ENCODE measurements at places on chromosomes 12 and 14. TPM values are rescaled to one million over a fixed set of nuclear protein-coding genes. Genes with fewer than 3 reads are reported as not detected.

The C1RL gene
- total RNA-seq: 4.0 TPM

The DTD2 gene
- 25.3 TPM for total RNA-seq

- peaks cover 38% of the 10 kb centered on the region for H3K4me1 ChIP-seq
- peak overlapping the region; percentile 90 for H3K27ac ChIP-seq
- H3K36me3 ChIP-seq: peaks cover 5% of the 10 kb centered on the region
- peak; percentile 98 for DNase-seq
- no peaks in the 10 kb centered on the region for H3K27me3 ChIP-seq
- peak overlapping the region; percentile 29 for H3K4me3 ChIP-seq
Observed at GRCh38 chr12:132506328-132507160, 16.6 kb downstream of the FBRSL1 start.

DNA sequence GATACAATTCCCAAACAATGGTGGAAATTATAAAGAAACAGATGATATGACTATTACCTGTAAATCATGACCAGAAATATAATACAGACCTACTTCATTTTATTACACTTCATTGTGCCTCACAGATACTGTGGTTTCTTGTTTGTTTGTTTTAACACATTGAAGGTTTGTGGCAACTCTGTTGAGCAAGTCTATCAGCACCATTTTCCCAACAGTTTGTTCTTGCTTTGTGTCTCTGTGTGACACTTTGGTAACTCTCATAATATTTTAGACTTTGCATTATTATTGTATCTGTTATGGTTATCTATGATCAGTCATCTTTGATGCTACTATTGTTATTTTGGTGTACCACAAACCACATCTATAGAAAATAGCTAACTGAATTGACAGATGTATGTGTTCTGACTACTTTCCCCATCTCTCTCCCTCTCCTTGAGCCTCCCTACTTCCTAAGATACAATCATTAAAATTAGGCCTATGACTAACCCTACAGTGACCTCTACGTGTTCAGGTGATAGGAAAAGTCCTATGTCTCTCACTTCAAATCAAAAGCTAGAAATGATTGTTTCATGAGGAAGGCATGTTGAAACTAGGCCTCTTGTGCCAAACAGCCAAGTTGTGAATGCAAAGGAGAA lies 49.1 kb downstream of the FBXO33 start:
- H3K36me3 ChIP-seq: no peaks in the 10 kb centered on the region
- no peak for DNase-seq
- no peak overlapping the region for H3K4me3 ChIP-seq
- no peak overlapping the region for H3K27ac ChIP-seq
- no peaks in the 10 kb centered on the region for H3K27me3 ChIP-seq

DNA sequence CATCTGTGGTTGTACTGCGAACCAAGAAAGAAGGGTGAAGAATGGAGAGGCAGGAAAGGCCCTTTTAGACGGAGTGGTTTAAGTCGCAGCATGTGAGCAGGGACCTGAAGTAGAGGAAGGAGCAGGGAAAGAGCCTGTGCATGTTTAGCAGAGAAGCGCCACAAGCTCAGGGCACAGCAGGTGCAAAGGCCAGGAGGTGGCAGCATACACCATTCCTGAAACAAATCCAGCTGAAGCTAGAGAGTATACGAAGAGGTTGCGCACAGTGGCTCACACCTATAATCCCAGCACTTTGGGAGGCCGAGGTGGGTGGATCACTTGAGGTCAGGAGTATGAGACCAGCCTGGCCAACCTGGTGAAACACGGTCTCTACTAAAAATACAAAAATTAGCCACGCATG lies 49.9 kb downstream of the HELB start:
- H3K36me3 ChIP-seq: no peaks in the 10 kb centered on the region
- peak; percentile 34 for DNase-seq
- H3K27ac ChIP-seq: no peak overlapping the region
- peaks cover 3% of the 10 kb centered on the region for H3K4me1 ChIP-seq

DNA sequence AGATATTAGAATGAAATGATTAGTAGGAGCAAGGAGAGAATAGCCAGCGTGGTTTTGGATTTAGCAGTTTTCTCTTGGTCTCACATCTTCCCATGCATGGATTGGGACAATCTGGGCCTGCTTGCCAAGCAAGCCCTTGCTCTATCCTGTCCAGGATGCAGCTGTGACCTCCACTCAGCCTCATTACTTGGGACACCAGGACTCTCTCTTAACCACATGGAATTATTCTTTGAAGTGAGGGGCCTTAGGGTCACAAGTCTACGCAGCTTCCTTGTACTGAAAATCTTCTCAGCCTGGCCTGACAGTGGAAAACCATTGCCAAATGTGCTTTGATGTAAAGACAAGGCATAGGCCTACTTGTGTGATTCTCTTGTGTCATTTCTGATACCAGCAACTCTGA lies 28.0 kb upstream of the DCN start:
- no peak overlapping the region for H3K4me3 ChIP-seq
- no peaks in the 10 kb centered on the region for H3K27me3 ChIP-seq
- DNase-seq: no peak
- no peak overlapping the region for H3K27ac ChIP-seq
- H3K4me1 ChIP-seq: no peaks in the 10 kb centered on the region

DNA sequence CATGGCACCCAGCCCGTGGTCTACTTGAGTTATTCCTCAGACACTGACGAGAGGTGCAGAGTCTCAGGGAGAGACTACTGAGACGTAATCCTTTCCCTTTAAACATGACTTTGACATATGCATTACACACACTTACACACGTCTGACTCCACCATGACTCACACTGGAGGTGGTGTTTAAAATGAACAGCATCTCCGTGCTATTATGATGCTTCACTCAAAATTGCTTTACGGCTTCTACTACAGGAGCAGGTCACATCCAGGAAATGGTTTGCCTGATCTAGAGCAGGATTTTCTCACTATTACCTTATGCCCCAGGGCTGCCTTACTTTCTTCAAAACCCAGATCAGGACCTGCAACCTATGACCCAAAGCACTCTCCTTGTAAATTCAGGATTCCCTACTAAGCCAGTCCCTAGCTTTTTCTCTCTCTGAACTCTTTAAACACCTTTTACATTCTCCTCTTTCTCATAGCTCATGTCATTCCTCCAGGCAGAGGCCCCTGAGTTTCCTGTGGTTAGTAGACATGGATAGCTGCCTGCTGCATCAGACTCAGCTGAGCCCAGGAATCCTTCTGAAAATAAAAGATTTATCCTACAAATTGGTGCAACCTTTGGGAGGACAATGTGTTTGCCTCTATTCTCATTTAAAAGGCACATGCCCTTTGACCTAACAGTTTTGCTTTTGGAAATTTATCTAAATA lies 31.2 kb downstream of the TMCC3 start:
- H3K27me3 ChIP-seq: no peaks in the 10 kb centered on the region
- H3K36me3 ChIP-seq: no peaks in the 10 kb centered on the region
- H3K4me1 ChIP-seq: no peaks in the 10 kb centered on the region

DNA sequence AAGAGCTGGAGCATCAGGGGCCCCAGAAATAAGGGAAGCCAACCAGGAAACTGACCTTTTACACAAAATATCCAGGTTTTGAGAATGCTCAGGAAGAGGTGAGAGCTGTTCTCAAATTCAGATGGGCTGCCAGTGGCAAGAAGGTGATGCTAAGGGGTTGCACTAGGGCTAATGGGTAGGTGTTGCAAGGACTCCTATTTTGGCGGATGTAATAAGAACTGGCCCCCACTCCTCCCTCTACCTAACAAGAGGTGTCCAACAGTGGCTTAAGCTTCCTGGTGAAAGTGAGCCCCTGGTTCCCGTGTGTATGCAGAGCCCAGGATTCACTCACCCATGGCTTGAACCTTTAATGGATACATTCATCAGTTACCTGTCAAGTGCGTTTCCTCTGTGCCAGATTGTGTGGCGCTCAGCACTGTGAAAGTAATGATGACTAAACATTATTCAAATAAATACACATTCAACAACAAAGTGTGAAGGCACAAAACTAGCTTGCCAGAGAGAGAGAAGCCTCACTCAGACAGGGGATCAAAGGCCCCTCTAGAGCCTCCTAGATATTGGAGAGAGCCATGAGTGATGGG lies 705 bp upstream of the CHGA start:
- peaks cover 19% of the 10 kb centered on the region for H3K27me3 ChIP-seq
- DNase-seq: no peak
- H3K4me1 ChIP-seq: peaks cover 19% of the 10 kb centered on the region
- H3K36me3 ChIP-seq: no peaks in the 10 kb centered on the region

DNA sequence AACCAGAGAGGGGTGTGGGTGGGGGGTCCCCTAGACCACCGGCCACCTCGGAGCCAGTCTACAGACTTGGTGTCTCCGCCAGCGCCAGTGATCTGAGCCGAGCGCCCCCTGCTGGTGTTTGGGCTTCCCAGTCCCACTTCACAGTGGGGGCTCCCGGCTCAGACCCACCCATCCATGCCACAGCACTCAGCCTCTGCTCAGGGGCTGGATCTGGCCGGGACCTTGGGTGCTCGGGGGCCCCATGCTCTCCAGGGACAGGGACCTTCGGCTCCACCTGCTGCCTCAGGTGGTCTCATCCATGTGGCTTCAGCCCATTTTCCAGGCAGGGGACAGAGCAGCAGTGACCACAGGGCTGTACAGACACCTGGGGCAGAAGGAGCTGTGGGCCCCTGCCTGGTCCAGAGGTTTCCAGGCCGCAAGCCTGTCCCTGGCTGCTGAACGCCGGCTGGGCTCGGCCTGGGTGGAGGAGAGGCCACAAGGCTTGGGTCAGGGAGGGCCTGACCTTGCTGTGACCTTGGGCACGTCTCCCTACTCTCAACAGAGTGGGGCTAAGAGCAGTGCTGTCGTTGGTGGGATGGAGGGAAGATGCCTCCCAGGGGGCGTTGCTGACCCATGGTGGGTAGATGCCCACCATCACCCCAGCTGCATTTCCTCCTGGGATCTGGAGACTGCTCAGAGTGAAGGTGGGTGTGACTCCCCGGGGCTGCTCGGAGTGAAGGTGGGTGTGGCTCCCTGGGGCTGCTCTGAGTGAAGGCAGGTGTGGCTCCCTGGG lies 86.3 kb downstream of the KIF26A start:
- H3K4me1 ChIP-seq: peaks cover 53% of the 10 kb centered on the region
- peak overlapping the region; percentile 93 for H3K27ac ChIP-seq
- peak; percentile 88 for DNase-seq

DNA sequence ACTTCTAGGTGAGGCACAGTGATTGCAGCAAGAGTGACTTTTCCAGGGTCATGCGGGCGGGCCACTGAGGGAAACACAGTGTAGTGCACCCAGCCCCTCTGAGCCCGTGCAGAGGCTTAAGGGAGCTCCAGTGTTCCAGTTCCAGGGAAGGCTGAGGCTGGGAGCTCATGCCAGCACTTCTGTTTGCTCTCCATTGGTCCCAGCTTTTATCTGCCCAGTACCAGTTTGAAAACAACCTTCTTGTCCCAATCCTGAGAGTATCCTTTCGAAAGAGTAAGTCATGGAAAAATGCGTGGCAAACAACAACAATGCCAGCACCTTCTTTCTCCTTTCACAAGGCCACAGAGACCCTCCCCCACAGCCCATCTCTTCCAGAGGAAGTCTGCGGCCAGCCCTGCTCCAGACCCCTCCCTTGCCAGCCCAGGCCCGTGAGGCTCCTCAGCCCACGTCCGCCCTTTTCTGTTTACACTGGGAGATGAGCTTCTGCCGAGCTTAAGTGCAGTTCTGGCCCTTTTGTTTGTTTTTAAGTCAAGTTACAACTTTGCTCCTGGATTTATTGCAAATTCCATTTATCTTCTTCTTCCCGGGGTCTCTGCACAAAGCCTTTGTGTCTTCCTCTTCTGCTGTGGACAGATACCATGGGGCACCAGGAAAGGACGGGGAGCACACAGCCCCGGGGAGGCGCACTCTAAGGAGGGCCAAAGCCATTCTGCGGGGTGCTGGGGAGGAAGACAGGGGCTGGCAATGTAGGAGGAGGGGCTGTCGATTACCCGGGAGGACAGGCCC lies 185.6 kb downstream of the ZFP36L1 start:
- no peak overlapping the region for H3K27ac ChIP-seq
- H3K4me1 ChIP-seq: peaks cover 3% of the 10 kb centered on the region
- H3K36me3 ChIP-seq: no peaks in the 10 kb centered on the region
- no peak for DNase-seq
- H3K4me3 ChIP-seq: no peak overlapping the region
- H3K27me3 ChIP-seq: no peaks in the 10 kb centered on the region

DNA sequence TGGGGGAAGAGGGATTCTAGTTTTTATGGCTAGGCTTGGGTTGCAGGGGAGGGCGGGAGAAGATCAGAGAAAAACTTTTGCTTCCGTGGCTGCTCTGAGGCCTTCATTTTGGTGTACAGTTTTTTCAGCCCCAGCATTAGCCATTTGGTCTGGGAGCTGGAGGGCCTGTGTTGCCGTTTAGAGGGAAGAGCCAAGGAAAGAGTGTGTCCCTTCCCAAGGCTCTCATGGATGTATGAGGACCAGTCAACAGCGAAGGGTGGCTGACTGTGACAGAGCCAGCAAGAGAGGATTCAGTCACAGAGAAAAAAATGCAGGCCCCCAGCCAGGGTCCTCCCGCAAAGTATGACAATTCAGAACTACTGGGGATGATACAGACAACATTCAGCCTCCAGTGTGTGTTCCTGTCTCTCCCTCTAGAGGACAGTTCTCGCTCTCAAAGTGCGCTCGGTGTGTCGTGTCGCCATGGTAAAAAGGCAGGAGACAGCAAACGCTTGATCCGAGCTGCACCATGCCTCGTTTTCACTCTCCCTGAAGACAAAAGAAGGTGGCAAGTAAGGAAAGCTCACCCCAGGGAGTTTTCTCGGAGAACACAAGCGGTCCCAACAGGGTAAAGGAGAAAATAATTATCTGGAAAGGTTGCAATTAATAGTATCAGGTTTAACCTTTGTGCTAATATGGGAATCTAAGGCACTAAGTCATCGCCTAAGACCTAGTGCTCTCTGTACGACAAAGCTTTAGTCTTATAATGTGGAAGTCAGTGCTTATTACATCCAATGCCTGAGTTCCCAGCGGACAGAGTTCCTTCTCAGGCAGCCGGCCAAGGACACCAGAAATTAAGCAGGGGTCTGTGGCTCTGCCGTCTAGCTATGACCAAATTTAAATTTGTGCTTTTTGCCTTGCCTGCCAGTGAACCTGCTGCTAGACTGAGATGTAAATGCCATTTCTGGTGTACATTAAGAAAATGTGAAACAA lies 157.3 kb upstream of the PLXNC1 start:
- no peak overlapping the region for H3K27ac ChIP-seq
- DNase-seq: peak; percentile 30
- no peaks in the 10 kb centered on the region for H3K36me3 ChIP-seq
- H3K4me3 ChIP-seq: no peak overlapping the region
- H3K4me1 ChIP-seq: no peaks in the 10 kb centered on the region
- no peaks in the 10 kb centered on the region for H3K27me3 ChIP-seq

DNA sequence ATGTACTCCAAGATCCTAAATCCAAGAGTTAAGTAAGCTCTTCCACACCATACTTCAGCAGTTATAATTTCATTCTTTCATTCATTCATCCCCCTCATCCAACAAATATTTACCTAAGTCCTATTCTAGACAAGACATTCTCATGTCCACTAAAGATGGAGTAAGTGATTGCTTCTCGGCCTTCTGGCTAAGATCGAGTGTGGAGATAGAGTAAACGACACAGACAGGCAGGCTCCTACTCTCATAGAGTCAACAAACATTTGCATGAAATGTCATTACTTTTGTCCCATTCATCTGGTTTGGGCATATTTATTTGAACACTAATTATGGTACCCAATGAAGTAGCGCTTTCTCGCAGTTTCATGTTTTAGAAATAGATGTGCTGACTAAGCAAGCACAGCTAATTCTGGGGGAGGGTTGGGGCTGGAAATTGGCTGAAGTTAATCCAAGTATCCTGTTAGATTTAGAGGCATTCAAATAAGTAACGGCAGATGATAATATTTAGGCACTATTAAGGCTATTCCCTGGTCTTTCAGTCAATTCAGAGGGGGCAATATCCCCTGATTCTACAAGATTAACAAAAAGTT lies 176.5 kb downstream of the CEP128 start:
- no peak for DNase-seq
- no peaks in the 10 kb centered on the region for H3K4me1 ChIP-seq
- no peaks in the 10 kb centered on the region for H3K36me3 ChIP-seq
- H3K4me3 ChIP-seq: no peak overlapping the region

GRCh38 chr12:48340943-48341342 lies 9.8 kb downstream of the ZNF641 start:
- DNase-seq: no peak
- H3K4me1 ChIP-seq: no peaks in the 10 kb centered on the region
- H3K27me3 ChIP-seq: no peaks in the 10 kb centered on the region
- peaks cover 6% of the 10 kb centered on the region for H3K36me3 ChIP-seq
